Activated CD8-positive, alpha-beta T cell treated with anti-CD3 and anti-CD28 coated beads, Interleukin-2, amount 10 ng/mL, durations not matched to agents 7 days and 5 days (primary cell): ENCODE measurements at places on chromosomes 11 and 22. TPM values are rescaled to one million over a fixed set of nuclear protein-coding genes. Genes with fewer than 3 reads are reported as not detected.

The JHY gene
- total RNA-seq, result 1.5 TPM

The POTEH gene
- total RNA-seq, result not detected

The MSANTD4 gene
- 17.4 TPM for total RNA-seq

- no peak for DNase-seq
Measured at GRCh38 chr11:129145276-129145675, 46.8 kb downstream of the ARHGAP32 start.

DNA sequence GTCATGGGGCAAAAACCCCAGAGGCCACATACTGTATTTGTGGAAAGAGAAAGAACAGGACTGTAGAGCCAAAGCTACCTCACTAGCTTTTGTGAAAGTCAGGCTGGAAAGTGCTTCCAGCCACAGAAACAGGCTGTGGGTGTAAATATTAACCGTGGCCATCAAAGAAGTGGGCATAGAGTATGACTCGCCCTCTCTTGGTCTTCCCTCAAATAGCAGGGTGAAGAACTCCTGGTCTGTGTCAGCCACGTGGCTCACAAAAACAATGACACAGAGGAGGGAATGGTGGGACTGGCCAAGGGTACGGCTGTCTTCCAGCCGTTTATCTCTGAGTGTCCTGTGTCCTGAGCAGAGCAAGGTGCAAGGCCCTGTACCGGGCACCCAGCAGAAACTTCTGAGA, 37.6 kb upstream of the UBASH3B start:
- DNase-seq, result no peak

DNA sequence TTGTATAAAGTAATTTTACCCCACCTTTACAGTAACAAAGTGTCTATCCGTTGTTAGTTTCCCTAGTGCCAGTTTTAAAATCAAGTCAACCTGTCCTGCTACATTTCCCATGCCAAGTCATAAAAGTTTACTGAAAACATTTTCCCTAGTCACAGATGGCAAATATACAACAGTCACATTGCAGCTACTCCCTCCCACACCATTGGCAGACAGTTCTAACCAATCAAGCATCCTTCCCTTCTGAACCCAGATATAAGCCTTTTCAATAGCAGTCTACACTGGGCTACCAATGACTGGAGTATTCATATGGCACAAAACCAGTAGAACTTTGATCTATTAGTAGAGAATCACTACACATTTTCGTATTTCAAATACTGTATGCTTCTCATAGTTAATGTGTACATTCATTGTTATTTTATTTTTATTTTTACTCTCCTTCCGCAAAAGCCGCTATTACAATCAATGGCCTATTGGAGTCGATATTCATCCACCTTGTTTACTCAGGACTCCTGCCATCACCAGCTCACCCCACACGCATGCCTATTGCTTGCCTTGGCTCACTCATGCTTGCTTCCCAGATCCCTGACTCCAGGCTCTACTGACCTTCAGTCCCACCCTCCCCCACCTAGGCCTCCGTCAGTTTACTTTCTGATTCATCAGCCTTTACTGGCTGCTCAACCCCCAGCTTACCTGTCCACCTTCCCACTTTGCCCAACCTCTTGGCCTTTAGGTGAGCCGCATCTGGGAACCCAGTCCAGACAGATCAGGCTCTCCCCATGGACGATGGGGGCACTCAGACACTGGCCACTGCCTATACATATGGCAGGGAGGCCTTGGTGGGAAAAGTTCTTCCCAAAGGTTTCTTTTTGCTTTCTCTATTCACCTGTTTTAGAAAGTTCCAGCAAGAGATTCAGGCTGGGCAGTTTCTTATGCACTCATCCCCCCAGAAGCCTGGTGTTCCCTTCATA, 408.4 kb downstream of the SOX6 start:
- no peak for DNase-seq
